ENCODE measurements at places on chromosomes 16 and 17.

DNA sequence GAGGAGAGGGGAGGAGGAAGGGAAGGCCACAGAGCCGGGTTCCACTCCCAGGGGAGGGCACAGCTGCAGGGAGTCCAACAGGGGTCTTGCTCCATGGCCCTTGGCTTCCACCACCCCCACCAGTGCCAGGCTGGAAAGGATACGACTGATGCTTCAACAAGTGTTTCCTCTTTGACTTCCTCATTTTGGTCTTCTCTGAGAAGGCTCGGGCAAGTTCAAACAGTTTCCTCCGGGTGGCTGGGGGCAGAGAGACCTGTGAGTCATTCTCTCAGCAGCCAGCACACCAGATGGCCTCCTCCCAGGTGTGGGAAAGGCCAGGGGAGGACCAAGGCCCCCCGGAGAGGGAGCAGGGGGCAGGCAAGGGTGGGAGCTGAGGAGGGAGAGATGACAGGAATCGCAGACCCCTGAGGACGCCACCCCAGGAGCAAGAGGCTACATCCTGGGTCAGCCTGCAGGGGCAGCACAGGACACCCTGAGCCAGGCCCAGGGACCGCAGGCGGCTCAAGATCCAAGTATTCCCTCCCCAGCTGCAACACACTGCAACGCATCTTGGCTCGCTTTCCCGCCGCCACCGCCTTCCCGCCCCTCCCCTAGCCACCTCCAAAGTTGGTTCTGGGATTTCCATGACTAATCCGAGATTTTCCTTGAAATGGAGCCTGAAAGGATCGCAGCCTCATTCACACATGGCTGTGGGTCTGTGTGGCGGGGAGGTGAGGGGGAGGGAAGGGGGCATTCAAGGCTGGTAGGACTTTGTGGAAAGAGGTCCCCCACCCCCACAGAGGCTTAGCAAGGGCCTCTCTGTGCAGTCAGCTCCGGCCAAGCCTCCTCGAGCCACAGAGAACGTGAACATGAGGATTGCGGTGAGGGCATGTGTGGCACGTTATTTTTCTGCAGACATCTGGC lies 18.4 kb upstream of the MRPS23 start:
- DNase-seq, result no peak

DNA sequence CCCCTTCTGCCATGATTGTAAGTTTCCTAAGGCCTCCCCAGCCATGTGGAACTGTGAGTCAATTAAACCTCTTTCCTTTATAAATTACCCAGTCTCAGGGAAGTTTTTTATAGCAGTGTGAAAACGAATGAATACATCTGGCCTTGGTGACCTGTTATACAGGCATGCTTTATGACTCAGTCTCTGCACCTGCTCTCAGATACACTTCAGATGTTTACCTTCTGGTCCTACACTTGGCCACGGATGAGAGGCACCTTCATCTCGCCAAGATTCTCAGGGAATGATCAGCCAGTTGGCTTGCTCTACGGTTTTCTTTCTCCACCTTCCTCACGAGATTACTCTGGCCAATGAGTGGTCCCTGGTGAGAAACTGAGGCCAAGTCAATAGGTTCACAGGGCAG lies 304.7 kb downstream of the CA10 start:
- no peak for DNase-seq

GRCh38 chr17:39014795-39015545 lies 47.8 kb upstream of the FBXO47 start:
- DNase-seq, result no peak

- no peak for DNase-seq
These were observed 12.1 kb downstream of the HAPSTR1 start for GRCh38 chr16:9103546-9103945.

GRCh38 chr16:6331770-6332169 lies 1000.9 kb upstream of the RBFOX1 start:
- no peak for DNase-seq

DNA sequence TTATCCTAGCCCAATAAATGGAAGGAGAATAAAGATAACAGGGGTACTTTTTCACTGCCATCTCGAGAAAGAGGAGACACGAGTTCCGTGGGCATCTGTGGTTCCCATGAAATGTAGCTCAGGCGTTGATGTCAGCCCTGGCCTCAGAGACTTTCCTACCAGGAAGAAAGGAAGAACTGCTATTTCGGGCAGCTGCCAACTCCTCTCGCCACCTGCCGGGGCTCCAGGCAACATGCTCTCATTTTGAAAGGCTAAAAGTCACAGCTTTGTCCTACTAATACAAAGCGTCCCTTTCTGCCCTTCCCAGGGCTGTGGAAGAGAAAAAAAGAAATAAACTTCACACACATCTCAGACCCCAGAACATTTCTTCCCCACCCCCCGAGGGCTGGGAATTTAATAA lies 65.8 kb downstream of the DHRS7C start:
- DNase-seq, result no peak

DNA sequence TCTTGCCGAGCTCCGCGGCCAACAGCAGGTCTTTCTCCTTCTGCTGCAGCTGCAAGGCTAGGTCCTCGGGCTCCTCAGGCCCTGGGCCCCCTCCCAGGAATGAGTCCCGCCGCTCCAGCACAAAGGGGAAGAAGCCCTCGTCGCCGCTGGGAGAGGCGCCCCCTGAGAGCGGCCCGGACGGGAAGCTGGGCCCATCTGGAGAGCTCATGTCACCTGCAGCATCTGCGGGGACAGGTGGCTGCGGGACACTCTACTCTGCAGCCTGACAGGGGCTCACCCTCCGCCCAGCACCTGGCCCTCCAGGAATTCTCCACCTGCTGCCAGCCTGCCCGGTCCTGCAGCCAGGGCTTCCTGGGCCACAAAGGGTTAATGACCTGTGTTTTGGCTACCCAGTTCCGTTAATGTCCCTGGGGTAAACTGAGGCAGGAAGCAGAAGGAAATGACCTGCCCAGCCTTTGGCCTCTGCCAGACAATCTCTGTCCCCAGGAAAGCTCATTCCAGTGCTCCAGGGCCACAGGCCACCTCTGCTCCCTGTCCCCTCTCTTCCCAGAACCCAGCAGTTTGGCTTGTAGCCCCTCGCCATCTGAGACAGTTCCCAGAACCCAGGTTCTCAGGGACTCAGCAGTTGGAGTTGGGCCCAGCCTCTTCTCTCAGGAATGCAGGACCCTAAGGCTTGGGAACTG lies 1.3 kb downstream of the BICDL2 start:
- no peak for DNase-seq

DNA sequence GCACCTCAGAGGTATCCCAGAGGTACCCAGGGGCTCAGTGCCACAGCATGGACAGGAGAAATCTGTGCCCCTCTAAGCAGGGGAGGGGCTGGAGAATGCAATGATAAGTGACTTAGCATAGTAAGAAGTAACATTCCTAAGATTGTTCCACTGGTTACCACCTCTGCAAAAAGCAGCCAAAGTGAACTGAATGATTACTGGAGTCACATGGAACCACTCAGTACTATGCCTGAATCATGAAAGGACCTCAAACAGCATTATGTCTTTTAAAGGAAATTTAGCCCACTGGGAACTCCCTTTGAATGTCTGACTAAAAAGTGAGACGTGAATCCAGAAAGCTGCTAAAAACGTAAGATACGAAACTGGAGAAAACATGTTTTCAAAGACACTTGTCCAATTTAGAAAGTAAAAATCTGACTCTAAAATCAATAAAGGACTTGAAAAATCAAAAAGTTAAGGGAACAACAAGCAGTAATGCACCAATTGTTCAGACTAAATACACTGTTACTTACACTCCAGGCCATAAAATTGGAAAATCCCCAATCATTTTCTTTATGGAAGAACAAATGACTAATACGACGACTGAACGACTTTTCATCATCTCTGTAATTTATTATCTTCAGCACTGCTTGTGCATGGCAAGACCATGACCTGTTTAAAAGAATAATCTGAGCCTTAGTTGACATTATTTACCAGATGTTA lies 38.6 kb downstream of the LITAFD start:
- no peak for DNase-seq

DNA sequence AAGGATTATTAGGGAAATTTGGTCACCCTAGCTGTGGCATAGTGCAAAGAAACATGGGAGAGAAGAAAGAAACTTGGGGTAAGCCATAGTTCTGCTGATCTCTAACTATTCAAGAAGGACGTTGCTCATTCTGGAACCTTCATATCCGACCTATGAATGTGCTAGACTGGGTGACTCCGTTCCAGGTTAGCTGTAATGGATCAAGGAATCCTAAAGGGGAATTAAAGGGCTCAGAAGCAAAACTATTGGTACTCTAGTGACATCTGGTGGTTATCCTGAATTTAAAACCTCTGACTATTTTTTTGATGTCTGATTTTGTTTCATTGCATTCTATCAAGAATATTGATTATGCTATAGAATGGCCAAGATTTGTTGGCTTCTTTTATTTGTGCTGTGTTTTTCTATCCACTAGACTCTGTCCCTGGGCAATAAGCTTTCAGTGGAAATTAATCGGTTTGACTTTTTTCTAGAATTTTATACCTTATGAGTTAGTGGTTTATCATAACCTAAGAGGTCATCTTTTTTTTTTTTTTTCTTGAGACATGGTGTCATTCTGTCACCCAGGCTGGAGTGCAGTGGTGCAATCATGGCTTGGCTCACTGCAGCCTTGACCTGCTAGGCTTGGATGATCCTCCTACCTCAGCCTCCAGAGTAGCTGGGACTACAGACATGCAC lies 19.5 kb downstream of the PCTP start:
- no peak for DNase-seq

DNA sequence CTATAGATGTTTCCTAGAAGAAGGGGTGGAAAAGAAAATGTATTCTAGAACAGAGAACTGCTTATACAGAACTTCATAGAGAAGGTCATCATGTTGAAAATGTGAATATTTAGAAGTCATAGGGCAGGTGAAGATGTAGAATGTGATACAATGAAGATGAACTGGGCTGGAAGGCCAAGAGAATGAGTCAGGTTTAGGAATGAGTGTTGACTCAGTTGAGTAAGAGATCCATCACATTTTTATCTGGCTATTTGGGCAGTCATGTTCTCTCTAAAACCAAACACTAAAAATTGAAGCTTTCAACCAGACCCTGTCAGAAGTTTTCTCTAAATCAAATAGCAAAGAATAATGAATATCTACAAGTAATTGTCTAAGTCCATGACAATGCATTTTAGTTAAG lies 660.5 kb downstream of the KCNJ2 start:
- no peak for DNase-seq

DNA sequence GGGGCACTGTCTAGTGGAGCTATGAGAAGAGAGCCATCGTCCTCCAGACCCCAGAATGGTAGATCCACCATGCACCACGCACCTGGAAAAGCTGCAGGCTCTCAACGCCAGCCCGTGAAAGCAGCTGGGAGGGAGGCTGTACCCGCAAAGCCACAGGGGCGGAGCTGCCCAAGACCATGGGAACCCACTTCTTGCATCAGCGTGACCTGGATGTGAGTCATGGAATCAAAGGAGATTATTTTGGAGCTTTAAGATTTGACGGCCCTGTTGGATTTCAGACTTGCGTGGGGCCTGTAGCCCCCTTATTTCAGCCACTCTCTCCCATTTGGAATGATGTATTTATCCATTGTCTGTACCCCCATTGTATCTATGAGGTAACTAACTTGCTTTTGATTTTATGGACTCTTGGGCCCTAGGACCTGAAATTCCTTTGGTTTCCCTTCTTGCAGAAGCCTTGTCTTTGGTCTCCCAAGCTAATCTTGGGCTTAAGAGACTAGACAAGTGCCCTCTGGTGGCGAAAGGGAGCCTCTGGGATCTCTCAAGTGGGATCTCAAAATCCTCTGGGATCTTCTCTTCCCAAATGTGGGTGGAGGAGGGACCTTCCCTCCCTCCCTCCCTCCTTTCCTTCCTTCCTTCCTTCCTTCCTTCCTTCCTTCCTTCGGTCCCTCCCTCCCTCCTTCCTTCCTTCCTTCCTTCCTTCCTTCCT lies 58.2 kb upstream of the HAPSTR1 start:
- DNase-seq, result no peak

DNA sequence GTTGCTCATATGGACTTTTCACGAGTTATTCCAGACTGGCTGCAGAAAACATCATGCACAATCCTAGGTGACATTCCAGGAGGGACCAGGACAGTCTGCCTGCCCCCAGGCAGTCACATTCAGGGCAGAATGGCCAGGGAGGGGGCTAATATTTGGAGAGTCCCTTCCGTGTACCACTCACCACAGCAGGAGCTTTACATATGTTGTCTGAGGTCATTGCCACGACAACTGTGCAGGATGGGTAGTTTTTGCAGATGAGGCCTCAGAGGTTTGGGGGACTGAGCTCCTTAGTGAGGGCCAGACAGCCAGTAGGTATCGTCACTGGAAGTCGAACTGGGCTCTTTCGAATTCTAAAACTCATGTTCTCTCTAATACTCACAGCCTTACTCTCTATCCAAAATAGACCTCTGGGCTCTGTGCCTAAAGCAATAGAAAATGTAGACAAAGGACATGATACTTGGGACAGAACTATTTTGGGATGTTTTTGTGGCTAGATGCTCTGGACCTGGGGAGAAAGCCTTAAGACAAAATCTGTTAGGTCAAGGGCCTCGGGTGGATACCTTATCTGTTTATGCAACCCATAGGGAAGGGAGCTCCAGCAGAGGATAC lies 338.5 kb downstream of the MAF start:
- no peak for DNase-seq

GRCh38 chr17:49473900-49474751 lies 21.0 kb upstream of the NGFR start:
- DNase-seq, result no peak

DNA sequence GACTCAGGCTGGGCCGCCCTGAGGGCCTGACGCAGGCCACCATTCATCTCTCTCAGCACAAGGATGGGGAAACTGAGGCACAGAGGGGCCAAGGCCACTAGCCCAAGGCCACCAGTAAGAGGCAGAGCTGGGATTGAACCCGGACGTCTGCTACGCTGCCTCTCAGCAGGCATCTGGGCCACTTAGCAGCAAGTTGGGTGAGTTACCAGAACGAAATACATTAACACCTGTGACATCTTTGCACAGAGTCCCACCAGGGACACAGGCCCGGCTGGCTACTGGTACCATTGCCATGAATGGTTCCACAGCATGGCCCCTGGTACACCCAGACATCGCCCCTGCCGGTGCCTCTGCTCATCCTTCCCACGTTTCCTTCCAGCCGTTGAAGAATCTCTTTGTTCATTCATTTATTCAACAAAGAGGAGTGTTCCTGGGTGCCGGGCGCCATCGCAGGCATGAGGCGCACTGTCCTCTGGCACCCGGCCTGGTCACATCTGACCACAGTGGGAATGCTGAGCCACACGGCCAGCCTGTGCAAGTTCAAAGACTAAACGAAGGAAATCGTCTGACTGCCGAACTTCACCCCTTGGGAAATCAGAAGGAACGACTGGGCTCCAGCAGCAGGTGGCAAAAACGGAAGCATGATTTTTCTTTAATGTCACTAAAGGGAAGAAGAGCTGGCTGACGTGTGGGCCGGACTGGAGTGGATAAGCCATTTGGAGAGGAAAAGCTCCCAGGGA lies 7.4 kb upstream of the ZNF469 start:
- DNase-seq, result peak; percentile 27

GRCh38 chr16:82675300-82675699 lies 48.5 kb downstream of the CDH13 start:
- DNase-seq, result no peak
